ENCODE measurements at places on chromosomes 12 and 14.

DNA sequence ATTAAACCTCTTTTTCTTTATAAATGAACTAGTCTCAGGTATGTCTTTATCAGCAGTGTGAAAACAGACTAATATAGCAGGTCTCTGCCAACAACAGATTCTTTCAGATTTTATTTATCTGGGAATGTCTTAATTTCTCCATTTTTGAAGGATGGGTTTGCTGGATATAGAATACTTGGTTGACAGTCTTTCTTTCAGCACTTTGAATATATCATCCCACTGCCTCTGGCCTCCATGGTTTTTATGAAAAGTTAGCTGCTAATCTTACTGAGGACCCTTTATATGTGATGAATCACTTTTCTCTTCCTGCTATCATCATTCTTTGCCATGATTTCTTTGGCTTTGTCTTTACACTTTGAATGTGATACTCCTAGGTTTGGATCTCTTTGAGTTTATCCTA lies 148.0 kb downstream of the ANO6 start:
- no peak for DNase-seq

DNA sequence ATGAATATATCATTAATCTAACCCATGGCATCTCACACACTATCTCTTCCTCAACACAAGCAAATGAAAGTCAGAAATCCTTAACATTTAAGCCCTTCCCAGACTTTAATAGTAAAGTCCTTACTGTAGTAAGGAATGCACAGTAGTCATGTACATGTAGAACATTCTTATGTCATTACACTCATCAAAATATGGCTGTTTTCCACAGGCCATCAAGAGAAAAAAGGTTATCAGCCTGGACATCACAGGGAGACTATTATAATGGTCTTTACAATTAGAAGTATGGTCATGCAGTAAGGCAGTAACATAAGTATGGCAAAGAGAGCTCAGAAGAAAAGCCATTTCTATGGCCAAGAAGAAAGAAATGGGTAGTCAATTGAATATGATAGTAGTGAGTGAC lies 121.2 kb downstream of the SLC6A15 start:
- no peak for DNase-seq

DNA sequence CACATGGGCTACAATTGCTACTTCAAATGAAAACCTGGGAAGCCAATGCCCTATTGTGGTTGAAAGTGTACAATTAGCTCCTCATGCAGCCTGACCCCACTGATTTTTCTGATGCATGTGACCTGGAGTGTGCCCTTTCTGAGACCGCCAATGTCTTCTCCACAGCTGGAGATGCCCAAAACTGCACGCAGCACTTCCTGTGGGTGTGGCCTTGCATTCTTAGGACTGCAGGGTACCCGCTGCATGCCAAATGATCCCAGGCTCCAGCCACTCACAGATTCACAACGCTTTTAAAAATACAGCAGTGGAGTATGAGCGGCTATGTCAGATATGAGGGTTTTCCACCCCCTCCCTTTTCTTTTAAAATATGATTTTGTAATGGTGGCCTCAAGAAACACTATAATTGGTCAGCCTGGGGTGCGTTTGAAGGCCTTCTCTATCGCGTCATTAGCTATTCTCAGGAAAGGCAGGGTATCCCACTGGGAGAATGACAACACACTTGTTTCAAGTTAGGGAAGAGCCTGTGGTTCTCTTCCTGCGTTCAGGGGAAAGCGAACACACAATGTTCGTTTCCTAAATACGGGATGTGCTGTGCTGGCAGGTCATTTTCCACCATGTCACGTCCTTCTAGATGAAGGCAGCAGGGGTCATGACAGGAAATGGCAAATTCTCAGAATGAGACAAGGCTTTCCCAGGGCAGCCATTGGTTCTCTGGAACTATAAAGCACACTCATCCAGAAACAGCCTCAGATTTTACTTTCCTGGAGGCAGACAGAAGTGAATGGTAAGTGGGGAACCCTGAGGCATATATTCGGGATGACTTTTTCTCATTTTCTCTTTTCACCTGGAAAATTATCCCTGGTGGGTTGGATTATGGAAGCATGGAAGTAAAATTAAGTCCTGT lies at the start of gene APOLD1:
TSS of gene APOLD1 (plus strand) at position 749 of the 904 bp plus-strand sequence. CDS start at position 782, 33 bp downstream.
- DNase-seq = no peak

DNA sequence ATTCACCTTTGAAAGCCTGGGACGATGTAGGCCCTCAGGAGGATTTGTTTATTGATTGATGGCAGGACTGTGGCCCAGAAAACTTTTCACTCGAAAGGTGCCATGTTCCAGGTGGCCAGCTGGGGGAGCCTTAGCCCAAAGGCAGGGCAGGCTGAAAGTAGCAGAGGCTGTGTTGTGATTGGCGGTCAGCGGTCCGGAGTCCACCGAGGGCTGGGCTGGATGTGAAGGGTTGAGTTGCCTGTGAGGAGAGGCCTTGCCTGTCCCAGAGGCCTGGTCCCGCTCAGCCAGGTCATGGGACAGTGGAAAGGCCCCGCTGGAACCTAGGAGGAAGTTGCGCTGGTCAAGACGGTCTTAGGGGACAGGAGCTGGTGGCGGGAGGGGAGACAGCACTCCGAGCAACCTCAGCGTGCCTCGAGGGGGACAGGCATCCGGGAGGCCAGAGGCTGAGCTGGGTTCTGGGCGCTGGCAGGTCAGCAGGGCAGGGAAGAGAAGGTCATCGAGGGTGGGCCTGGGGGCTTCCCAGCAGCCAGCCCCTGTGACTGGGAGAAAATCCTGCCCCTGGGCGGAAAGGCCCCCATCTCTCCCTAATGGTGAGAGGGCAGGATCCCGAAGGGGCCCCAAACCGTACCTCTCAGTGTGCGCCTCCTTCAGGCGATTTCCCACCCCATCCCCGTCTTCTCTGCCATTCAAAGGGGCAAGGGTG lies 26.3 kb downstream of the CMA1 start:
- DNase-seq = peak; percentile 17

GRCh38 chr12:68978678-68979077 lies 45.7 kb upstream of the CPM start:
- no peak for DNase-seq

- DNase-seq = no peak
Observed at GRCh38 chr12:98719515-98720504, 74.7 kb downstream of the APAF1 start.

DNA sequence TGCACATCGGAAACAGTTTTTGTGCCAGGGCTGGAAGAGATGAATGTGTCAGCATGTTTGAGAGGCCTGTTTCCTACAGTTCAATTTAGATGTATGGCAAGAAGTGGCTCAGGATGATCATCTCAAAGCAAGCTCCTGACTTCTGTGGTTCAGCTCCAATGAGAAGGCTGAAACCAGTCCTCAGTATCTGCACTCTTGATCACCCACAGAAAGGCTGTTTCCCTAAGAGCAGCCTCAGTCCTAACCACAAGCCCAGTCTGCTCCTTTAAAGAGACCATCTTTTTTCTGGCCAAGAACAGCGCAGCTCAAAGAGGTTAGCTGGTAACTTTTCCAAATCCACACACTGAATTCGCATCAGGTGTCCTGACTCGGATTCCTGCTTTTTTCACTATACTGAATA lies 19.2 kb downstream of the CSRP2 start:
- DNase-seq = no peak

DNA sequence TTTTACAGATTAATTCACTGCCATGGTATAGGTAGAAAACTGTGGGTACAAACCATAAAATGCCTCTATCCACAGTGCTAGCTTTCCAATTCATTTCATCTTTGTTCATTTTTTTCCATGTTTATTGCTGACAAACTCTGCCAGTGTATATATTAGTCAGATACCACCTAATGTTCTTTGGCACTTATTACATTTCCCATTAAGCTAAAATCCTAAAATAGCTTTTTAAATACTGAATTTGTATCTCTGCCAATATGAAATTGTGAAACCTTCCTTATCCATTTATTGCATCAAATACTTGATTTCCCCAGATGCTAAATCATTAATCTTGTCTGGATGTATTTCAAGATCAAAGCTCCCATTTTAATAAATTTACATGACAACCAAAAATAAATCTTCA lies 150.1 kb upstream of the FSCB start:
- no peak for DNase-seq

- DNase-seq = no peak
Observed at GRCh38 chr14:100603341-100604120, 16.3 kb upstream of the BEGAIN start.

DNA sequence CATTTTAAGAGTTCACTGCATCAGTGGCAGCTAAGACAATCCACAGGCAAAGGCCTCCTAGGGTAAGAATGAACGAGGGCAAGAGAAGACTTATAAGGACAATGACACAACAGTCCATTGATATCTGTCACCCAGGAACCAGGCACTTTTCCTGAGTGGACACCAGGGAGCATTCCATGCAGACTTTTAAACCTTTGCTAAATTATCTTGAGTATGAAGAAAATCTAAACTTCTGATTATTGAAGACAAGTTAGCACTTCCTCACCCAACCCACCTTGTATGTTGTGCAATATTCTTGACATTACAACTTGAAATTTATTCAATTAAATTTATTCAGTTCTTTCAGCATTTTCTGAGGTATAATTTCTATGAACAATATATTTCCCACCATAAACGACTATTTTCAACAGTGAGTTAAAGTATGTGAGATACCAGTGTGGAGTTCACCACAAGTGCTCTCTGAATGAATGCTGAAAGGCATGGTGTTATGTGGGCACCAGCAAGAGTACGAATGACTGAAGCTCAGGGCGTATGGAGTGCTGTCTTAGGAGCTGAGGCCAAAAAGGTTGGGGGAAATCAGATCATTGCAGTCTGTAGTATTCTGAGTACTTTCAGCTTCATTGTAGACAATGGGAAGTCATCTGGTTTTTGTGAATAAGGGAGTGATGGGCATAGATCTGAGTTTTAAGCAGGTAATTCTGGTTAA lies 124.3 kb upstream of the LMNTD1 start:
- no peak for DNase-seq

DNA sequence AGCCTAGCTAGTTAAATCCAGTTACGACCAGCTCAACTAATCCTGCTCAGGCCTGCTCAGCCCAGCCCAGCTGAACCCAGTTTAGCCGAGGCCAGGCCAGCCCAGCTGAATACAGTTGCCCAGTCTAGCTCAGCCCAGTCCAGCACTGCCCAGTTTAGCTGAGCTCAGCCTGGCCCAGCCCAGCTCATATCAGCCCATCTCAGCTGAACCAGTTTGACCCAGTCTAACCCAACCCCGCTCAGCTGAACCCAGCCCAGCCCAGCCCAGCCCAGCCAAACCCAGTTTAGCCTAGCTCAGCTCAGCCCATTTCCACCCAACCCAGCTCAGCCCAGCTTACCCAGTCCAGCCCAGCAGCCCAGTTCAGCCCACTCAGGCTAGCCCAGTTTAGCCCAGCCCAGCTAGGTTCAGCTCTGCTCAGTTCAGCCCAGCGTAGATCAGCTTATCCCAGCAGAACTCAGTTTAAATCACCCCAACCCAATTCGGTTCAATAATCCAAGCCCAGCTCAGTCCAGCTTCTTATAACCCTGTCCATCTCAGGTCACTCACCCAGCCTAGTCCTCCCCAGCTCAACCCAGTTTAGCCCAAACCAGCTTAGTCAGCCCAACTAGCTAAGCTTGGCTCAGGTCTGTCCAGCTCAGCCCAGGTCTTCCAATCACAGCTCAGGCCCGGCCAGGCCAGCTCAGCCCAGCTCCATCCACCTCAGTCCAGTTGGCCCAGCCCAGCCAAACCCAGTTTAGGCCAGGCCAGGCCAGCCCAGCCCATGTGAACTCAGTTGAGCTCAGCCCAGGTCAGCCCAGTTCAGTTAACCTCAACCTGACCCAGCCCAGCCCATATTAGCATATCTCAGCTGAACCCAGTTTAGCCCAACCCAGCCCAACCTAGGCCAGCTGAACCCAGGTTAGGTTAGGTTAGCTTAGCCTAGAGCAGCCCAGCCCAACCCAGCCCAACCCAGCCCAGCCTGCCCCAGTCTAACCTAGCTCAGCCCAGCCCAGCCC lies 76.7 kb downstream of the TMEM121 start:
- no peak for DNase-seq

GRCh38 chr14:104743461-104744380 lies 9.2 kb upstream of the SIVA1 start:
- DNase-seq = no peak

GRCh38 chr14:89267656-89268055 lies 149.4 kb downstream of the FOXN3 start:
- DNase-seq = no peak

DNA sequence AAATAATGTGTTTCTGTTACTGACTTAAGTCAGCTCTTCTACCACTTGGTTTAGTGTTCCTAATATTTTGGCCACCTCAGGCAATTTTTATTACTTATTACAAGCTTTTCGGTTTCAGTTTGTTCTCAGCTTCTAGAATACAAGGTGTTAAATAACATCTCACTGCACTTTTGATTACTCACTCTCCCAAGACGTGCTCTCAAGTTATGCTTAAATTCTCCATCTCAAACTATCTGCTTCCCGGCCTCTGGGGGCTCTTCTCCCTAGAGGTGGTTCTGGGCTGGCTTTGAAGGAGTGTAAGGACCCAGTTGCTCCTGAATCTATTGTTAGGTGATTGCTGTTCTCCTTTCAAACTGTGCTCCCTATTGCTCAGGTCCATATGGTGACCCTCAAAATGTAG lies 193.9 kb upstream of the DDHD1 start:
- no peak for DNase-seq

DNA sequence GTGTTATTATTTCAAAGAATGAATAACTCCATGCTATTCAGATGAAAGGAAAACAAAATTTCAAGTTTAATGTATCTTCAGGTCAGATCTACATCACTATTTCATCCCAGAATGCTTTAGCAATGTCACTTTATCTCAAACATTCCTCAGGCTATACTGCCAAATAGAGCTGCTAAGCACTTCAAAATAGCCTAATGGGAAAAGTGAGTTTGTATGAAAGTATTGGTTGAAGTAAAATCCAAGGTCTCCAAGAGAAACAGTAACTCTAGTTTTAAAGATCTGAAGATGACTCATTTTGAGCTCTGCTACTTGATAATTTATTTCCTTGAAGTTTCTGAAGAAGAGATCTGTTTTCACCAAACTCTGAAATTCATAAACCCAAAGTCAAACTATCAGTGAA lies 466.2 kb upstream of the FOXG1 start:
- DNase-seq = no peak

DNA sequence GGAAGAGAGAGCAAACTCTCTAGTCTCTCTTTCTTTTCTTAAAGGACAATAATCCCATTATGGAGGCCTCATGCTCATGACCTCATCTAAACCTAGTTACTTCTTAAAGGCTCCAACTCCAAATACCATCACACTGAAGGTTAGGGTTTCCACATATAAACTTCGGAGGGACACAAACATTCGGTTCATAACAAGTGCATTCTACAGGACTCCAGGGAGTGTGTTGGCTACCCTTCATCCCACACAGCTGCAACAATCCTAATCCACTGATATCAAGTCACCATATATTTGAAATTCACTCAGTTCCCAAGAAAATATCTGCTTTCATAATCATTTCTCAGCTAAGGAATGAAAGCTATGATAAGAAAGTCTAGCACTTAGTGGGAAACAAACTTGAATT lies 265.9 kb upstream of the PLEKHG7 start:
- DNase-seq = no peak

- no peak for DNase-seq
Observed at GRCh38 chr12:33437598-33437997, 2.0 kb downstream of the SYT10 start.

GRCh38 chr12:57739387-57739786 lies 845 bp upstream of the AGAP2 start:
- no peak for DNase-seq

Measured in GM12878 (cell line).